ENCODE measurements at places on chromosomes 11 and 22.

DNA sequence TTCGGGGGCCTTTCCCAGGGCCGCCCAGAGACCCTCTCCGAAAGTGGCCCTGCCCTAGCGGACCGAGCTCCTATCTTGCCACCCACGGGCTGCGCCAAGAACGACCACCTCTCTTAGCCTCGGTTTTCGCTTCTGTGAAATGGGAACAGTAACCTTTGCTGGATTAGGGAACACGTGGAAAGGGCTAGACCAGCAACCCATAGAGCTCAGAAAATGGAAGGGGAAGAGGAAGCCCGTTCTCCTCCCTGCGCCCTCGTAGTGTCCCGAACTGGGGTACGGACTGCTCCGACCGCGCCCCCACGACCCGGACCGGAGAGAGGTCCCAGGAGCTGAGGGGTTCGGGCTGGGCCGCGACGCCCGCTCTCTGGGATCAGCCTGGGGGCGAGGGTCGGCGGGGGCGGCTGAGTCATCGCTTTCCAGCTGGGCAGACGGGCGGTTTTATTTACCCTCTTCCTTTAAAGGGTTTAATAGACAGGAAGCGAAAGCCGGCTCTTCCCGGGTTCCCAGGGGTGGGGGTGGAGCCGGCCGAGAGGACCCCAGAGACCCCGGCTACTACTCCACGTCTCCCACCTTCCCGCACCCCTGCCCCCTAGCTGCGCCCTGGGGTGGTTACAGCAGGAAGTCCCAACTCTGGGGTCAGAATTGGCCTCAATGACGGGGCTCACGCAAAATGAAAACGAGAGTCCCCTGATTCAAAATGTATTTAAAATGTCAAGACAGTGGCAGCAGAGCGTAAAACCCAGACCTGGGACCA lies 907 bp upstream of the PHLDA2 start:
- peak; percentile 76 for DNase-seq

- no peak for DNase-seq
These were observed 135.3 kb downstream of the KIF18A start for GRCh38 chr11:27972522-27973170.

DNA sequence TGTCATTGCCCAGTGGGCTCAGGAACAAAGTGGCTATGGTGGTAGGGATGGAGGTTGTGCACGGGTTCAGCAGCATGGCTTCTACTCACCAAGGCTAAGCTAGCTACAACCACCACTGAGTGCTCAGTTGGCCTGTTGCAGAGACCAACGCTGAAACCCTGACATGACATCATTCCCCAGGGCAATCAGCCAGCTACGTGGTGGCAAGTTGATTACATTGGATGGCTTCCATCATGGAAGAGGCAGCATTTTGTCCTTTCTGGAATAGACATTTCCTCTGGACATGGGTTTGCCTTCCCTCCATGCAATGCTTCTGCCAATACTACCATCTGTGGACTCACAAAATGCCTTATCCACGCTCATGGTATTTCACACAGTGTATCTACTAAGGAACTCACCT lies 634.3 kb downstream of the OPCML start:
- DNase-seq, result no peak

DNA sequence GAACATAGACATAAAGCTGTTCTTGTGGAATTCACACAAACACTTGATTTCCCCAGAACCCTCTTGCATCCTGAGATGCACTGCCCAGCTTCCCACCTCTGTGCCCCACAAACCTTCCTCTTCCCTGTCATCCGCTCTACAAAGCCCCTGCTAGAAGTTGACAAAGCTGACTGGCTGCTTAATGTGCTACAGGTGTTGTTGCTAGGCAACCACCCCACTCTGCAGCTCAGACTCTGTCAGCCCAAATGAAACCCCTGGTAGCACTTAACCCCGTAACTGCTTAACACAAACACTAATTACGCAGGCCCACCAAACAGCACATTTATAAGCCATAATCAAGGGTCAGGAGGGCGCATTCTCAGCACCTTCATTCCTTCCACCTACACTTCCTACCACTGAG lies 172.0 kb upstream of the CADM1 start:
- DNase-seq, result no peak

- DNase-seq, result no peak
These were observed 1.8 kb upstream of the PRG2 start for GRCh38 chr11:57392066-57392762.

- no peak for DNase-seq
These were observed 60.2 kb downstream of the LRRC32 start for GRCh38 chr11:76610371-76610770.

DNA sequence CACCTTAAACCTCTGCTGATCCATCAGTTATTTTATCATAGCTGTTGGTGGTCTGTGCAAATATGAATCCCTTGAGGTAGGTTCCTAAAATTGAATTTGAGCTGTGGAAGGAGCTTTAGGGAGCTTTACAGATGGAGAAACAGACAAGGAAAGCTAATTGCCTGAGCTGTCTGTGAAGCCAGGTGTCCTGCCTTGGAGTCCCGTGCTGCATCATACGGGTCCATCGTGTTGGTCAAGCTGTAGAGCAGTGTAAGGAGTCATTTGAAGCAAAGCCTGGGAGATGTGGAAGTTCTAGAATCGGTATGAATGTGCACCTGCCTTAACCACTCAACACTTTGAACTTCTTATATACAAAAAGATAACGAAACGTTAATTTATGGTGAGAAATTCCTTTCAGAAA lies 1.0 kb downstream of the POLA2 start:
- no peak for DNase-seq

GRCh38 chr11:69573761-69574607 lies 67.0 kb upstream of the CCND1 start:
- DNase-seq, result no peak

GRCh38 chr11:86056351-86056854 lies 12.5 kb downstream of the PICALM start:
- no peak for DNase-seq

- peak; percentile 61 for DNase-seq
These were observed 815.9 kb downstream of the KCNA4 start for GRCh38 chr11:29200791-29201562.

GRCh38 chr22:46735747-46736608 lies 2.1 kb downstream of the CERK start:
- no peak for DNase-seq

- DNase-seq, result peak; percentile 74
These were observed 1.1 kb upstream of the ATG16L2 start for GRCh38 chr11:72812967-72813739.

DNA sequence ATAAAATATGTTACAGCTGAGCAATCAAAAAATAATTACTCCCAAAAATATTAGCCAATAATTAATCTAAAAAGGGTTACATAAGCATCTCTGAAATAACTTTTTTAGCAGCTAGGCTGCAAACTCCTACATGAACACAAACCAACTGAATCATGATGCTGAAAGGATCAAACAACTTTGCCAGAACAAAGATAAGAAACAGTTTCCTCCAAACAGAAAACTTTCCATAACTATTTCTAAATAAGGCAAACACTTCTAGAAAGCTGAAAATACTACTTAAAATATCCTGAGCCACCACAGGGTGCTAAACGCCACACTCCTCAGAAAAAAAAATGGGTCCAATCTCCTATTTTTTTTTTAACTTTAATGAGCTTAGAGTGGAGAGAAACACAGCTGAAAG lies 68.6 kb upstream of the ARHGAP32 start:
- no peak for DNase-seq

DNA sequence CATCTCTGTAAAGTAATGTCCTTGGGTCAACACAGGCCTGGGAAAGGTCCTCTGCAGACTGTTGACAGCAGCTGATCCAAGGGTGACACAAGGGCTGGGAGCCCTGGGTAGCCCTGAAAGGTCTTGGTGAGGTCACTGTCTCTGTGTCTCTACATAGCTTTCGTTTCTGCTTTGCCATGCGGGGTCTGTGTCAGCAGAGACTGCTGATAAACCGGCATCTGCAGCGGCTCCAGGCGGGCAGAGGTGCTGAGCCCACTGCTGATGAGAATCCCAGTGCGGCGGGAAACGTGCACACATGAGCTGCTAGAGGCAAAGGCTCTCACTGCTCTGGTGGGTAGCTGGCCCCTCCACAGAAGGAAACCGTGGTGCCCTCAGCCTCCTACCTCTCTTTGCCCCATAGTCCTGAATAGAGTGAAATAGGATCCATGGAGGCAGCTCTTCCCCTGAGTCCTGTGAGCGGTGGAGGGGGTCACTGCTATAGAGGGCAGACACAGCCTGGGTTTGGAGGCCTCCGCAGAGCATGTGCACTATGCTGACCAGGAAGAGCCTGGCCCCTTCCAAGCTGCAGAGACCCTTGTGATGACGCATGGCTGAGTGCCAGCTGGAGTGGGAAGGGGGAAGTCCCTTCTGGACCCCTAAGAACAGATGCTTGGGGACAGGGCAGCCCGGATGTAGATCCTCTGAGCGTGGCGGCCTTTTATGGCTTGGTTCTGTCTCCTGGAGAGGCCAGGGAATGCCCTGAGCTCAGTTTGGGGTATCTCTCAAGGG lies 17.8 kb upstream of the ST3GAL4 start:
- DNase-seq, result peak; percentile 33

- no peak for DNase-seq
These were observed 338.8 kb downstream of the MIAT start for GRCh38 chr22:26996154-26996553.

- DNase-seq, result no peak
These were observed 141.3 kb upstream of the CCDC90B start for GRCh38 chr11:83427501-83427900.

GRCh38 chr11:101974255-101974654 lies 57.9 kb upstream of the ANGPTL5 start:
- no peak for DNase-seq

- no peak for DNase-seq
These were observed at the start of gene MAPK12 for GRCh38 chr22:50261615-50262459. Gene MAPK12, minus strand, starts transcription at chr22:50261683. Its CDS starts 174 bp downstream, at chr22:50261509.

DNA sequence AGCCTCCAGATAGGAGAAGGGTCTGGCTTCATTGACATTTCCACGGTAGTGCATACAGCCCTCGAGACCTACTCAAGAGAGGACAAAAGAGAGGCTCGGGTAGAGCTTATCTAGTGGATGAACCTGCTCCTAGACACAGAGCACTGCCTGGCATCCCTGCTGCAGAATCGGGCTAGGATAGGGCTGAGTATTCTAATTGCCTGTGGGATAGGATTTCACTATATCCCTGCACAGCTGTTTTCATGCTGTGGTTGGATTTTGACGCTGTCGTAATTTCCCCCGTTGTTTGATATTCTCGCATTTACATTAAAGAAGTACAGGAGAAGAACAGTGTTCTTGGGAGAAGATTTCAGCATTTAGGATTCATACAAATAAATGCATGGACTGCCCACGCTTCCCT lies 107.8 kb downstream of the KIRREL3 start:
- no peak for DNase-seq

DNA sequence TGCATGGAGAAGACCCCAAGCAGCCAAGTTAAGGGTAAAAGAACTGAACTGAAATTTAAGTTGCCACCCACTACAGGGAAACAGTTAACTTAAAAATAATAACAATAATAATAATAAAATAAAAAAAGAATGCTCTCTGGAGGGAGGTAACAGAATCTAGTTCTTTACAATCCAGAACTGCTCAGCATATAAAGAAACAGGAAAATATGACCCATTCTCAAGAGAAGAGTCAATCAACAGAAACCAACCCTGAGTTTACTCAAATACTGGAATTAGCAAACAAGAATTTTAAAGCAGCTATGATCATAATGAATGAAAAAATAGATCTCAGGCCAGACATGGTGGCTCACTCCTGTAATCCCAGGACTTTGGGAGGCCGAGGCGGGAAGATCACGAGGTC lies 53.8 kb downstream of the DENND5A start:
- DNase-seq, result no peak

- DNase-seq, result no peak
These were observed 51.6 kb downstream of the MS4A13 start for GRCh38 chr11:60566776-60567175.

- no peak for DNase-seq
These were observed 6.2 kb downstream of the CHST1 start for GRCh38 chr11:45659031-45659817.

DNA sequence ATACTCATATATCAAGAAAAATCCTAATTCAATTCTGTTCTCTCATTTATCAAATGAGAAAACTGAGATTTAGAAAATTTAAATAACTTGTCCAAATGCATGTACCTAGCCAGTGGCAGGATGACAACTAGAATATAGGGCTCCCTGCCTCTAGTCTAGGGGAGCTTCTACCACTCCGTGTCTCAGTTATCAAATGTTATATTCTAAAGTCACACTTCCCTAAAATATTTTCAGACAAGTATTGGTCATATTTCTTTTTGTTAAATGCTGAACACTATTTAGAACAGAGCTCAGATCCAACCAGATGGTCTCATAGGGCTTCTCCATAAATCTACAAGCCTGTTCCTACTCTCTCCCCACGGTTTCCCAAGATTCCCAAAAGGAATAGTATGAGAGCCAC lies 26.3 kb downstream of the KCNJ1 start:
- DNase-seq, result no peak

GRCh38 chr11:44029977-44030911 lies 17.5 kb upstream of the ACCSL start:
- no peak for DNase-seq

- no peak for DNase-seq
These were observed 10.1 kb downstream of the MCM5 start for GRCh38 chr22:35409783-35410662.

DNA sequence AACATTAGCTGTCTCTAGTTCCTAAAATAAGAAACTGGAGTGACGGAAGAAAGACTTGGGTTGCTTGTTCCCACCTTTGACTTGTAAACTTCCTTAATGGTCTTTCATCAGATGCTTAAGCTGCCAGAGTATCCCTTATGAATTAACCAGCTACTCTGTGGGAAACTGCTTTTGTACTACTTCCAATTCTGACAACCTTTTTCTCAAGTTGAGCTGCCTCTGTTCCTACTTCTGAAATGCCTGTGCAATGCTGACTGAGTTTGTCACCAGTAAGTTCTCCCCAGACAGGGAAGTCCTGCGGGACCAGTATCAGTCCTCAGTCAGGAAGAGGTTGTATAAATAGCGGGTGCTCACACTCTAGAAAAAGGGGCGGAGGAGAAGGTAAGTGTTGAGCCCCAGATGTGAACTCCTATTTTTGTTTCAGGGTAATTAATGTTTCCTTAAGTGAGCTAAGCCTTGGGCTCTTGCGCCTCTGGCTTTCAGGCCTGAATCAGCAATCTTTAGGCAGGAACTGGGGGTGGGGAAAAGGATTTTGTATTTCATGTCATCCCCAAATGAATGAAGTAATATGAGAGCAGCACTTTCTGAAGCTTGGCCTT lies 67.2 kb downstream of the CECR2 start:
- no peak for DNase-seq

- no peak for DNase-seq
These were observed 18.2 kb downstream of the KCNJ1 start for GRCh38 chr11:128848815-128849455.
